ENCODE measurements at places on chromosomes 16 and 17. TPM values are rescaled to one million over a fixed set of nuclear protein-coding genes. Genes with fewer than 3 reads are reported as not detected.

SLC25A19 gene
- 27.6 TPM for total RNA-seq

RNU2-1 gene
- 5,823 TPM for total RNA-seq

ZFP90 gene
- total RNA-seq = 37.8 TPM

CD68 gene
- total RNA-seq = 4.4 TPM

MPP3 gene
- not detected for total RNA-seq

KRTAP3-1 gene
- not detected for total RNA-seq

CA4 gene
- total RNA-seq = not detected

HID1 gene
- total RNA-seq = 0.44 TPM

COX6A2 gene
- total RNA-seq = not detected

CCL11 gene
- not detected for total RNA-seq

OTOP3 gene
- not detected for total RNA-seq

MYH8 gene
- total RNA-seq = not detected

CES5A gene
- total RNA-seq = not detected

CCL15 gene
- total RNA-seq = not detected

CCL4 gene
- 3.9 TPM for total RNA-seq

NTN3 gene
- total RNA-seq = not detected

RHBDF2 gene
- total RNA-seq = 37.1 TPM

SPN gene
- total RNA-seq = 351 TPM

RBFOX1 gene
- not detected for total RNA-seq

KRTAP2-3 gene
- not detected for total RNA-seq

ANKRD13B gene
- total RNA-seq = 12.3 TPM

GNGT2 gene
- 15.0 TPM for total RNA-seq

NACA2 gene
- total RNA-seq = not detected

SLC13A2 gene
- not detected for total RNA-seq

PRSS53 gene
- 5.7 TPM for total RNA-seq

KLHL10 gene
- total RNA-seq = not detected
